ENCODE measurements at places on chromosomes 13 and 19. TPM values are rescaled to one million over a fixed set of nuclear protein-coding genes. Genes with fewer than 3 reads are reported as not detected.

GRCh38 chr13:82070416-82070815 is 1729.5 kb upstream of the SPRY2 start:
- DNase-seq = no peak

DNA sequence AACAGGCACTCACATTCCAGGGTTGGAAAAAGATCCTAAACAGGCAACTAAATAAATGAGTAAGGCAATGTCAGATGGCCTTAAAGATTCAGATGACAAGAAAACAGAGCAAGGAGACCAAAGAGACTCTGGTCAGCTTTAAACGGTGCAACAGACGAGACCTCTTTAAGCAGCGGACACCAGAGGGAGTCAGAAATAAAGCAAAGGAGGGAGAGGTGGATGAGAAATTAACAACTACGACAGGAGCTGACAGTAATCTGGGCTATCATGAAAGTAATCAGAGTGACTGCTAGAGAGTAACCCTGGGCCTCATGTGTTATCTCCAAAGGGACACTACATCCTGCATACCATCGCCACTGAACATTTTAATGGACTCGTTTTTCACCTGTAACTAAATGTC is 1.1 kb downstream of the ZNF550 start:
- no peak for DNase-seq

- DNase-seq = no peak
Observed at GRCh38 chr19:4556597-4557127, 2.8 kb downstream of the SEMA6B start.

GRCh38 chr13:30376426-30377311 is 45.6 kb upstream of the UBE2L5 start:
- DNase-seq = peak; percentile 43

DNA sequence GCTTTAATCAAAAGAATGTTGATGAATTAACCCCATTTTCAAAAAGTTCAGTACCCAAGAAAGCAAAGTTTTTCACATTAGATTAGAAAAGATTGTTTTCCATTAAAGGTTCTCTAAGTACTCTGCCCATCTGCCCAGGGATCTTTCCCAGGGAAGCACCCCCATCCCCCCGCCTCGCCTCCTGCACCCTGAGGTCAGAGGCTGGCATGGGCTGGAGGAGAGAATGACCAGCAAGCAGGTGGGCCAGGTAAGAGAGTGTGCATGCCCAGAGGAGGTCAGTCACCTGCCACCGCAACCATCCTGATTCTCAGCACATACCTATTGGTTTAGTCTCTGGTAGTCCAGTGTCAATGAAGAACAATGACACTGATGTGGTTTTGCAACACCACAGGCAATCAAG is 279.4 kb upstream of the ZNF507 start:
- DNase-seq = no peak

The FCER2 gene
- total RNA-seq = 52.7 TPM

DNA sequence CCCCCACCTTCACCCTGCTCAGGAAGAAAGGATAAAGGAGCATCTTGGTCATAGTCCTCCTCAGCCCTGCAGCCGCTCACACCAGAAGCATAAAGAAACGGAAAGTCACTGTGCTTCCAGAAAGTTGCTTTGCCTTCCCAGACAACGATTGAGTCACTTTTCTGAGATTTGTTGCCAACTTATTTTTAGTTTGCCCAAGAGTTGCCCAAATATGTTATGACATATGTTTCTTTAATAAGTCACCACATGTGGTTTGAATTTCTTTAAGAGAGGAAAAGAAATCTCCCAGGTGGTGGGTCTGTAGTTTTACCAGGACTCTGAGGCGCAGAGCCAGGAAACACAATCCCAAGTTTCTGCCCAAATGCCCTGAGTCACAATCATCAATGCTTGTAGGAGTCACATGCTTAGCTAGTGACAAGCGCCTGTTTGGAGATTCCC is 63.4 kb upstream of the LRCH1 start:
- DNase-seq = no peak

- DNase-seq = no peak
Observed at GRCh38 chr13:30339738-30340330, 32.5 kb upstream of the KATNAL1 start.

DNA sequence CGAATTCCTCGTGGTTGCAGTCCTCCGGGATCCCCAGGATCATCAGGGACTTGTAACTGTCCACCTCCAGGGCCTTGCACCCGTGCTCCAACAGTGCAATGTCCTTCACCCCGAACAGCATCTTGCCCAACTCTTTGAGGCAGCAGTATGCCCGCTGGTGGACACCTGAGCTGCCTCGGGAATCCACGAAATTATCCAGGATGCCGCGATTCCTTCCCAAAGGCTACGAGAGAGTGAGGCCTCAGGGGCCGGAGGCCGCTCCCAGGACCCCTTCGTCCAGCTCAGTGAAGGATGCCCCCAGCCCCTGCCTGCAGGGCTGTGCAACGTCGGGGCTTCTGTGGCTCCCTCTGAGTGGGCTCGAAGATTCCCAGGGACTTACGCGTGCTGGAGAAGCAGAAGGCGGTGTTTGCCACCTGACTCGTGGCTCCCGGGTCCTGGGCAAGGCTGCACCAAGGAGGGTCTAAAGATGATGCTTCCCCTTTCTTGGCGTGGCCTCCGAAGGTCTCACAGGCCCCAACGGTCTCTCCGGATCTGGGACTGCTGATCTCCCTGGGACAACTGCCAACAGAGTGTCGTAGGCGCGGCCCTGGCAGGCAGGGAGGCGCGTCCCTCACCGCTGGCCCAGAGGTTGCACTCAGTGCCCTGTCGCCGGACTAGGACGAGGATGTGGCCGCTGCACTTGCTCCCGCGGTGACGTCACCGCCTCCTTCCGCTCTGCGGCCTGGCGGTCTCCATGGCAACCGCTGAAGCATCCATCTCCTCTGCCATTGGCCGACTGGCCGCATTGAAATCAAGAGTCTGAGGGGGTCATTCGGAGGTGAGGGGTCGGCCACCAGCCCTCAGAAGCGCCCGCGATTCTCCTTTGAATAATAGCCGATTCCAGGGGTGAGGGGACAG is at the start of gene PNMA8C:
Gene PNMA8C (minus strand): TSS at position 698 of the 897 bp plus-strand sequence. CDS start 577 bp downstream, at position 121.
- peak; percentile 28 for DNase-seq

- no peak for DNase-seq
Observed at GRCh38 chr19:28425046-28425931, 787.7 kb downstream of the UQCRFS1 start.

The CYP2A7 gene
- not detected for total RNA-seq

GRCh38 chr19:36051236-36051635 is 2.8 kb downstream of the THAP8 start:
- no peak for DNase-seq

The PCDH8 gene
- not detected for total RNA-seq

DNA sequence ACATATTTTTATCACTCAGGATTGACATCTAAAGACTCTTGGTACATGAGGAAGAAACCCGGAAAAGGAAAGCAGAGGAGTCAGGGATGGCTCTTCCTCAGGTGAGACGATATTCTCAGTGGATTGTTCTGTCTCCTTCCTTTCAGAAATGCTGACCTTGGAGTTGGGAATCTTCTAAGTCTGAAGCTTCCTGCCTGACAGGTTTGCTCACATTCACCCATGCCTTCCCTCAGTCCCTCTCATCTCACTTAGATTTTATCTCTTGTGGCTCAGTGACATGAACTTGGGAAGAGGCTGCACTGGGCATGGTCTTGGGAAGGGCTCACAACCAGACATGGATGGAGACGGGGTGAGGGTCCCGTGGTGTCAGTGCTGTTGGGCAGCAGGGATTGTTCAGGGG is 6.7 kb downstream of the ZNF525 start:
- DNase-seq = no peak

DNA sequence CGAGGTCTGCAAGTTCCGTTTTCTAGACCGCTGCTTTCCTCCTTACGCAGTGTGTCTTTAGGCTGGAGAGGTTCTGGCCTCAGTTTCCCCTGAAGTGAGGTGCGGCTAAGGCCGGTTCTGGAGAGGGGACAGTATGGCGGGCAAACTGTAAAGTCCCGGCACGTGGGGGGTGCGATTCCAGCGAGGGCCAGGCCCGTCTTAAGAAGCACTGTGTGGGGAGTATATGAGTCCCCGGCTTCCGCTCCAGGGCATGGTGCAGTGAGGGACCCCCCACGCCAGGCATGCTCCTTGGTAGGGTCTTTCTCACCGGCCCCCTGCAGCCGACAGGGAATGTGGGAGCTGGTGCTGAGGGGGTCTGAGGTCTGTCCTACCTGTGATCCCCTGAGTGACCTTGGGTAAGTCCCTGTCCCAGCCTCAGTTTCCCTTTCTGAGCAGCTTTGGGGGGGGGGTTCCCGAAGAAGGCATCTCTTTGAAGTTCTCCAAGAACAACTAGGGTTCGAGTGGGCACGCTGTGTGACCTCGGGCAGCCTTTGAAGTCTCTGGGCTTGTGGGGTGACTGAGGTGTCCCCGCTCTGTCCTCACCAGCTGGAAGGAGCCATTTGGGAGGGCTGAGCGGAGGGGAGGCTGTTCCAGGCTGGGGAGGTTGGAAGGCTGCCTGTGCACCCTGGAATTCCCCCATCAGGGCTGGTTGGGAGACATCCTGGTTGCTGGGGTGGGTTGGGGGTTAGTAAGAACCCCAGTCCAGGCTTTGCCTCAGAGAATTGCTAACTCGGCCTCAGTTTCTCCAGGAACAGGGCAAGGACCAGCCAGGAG is 1.5 kb downstream of the NFIC start:
- no peak for DNase-seq

GRCh38 chr13:40074338-40074737 is 418.9 kb downstream of the COG6 start:
- DNase-seq = no peak

DNA sequence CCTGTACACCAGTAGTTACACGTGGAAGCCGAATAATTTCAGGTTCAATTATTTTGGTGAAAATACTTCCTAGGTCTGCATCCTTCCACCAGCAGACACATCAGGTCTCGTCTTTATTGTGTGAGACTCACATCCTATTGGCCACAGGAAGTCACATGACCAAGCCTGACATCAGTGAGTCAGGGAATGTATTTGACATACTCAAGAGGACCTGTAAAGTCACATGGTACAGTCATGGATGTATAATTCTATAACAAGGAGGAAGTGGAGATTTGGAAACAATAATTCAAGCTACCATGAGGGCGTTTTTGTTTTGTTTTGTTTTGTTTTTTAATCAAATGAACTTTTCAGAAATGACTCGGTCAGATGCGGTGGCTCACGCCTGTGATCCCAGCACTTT is 9.3 kb upstream of the HIF3A start:
- no peak for DNase-seq

The ZNF99 gene
- not detected for total RNA-seq

GRCh38 chr13:23652909-23653726 is 82.9 kb downstream of the TNFRSF19 start:
- DNase-seq = no peak

The CEACAM6 gene
- 0.26 TPM for total RNA-seq

GRCh38 chr19:41308450-41309179 is 1.4 kb upstream of the CCDC97 start:
- peak; percentile 96 for DNase-seq

DNA sequence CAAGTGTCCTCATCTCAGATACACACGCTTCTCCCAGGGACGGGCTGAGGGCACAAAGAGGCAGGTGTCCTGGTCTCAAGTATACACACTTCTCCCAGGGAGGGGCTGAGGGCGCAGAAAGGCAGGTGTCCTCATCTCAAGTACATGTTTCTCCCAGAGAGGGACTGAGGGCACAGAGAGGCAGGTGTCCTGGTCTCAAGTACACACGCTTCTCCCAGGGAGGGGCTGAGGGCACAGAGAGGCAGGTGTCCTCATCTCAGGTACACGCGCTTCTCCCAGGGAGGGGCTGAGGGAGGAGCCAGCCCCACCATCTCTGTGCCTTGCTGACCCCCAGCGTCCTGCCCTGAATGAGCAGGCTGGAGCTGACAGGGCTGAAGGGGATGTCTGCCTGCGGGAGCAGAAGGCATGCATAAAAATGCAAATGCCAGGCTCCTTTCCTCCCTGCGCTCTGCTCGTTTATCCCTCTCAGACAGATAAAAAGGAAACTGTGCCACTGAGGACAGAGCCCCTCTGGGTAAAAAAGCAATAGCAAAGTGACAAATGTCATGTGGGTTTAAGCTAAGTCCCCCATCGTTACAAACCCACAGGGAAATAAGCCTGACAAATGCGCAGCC is 96.1 kb upstream of the UQCRFS1 start:
- DNase-seq = no peak

DNA sequence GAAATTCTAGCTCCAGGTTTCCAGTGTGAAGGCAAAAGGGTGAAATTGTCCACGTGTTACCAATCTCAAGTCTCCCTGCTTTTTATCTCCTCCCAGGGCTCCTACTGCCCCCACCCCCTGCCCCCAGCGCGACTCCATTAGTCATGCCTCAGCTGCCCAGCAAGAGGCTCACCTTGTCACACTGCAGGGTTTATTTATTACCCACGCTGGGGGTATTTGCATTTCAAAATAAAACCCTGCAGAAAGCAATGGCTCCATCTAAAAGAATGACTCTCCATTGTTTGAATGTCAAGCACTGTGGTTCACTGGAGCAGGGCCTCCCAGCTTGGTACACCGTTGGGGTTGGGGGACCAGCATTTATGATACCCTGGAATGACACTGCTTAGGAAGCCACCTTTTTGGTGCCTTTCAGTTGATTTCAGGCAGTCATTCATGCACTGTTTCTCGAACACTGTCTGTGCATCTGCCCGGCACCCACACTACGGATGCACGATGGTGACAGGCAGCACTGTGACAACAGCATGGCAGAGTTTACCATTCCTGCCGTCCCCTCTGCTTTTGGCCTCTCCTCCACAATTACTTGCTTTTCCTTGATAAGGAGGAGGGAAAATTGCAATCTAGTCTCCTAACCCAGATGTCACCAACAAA is 9.9 kb upstream of the POP4 start:
- DNase-seq = no peak

DNA sequence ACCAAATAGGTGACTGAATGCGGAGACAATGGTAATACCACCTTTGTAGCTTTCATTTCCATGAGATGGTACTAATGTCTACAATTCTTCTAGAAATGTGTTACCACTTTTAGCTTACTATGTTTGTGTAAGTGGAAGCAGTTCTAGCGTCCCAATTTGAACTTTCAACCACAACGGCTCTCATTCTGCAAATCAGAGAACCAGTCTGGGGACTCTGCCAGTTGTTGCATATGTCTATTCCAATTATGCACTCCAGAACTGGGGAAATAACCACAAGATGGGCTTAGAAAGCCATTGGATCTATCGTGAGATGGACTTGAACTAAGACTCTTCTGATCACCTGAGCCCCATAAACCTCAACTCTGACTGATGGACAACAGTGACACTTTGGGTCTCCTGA is 862.3 kb downstream of the SLITRK1 start:
- DNase-seq = no peak

The MAP2K7 gene
- 43.3 TPM for total RNA-seq

The C13orf46 gene
- 1.1 TPM for total RNA-seq

DNA sequence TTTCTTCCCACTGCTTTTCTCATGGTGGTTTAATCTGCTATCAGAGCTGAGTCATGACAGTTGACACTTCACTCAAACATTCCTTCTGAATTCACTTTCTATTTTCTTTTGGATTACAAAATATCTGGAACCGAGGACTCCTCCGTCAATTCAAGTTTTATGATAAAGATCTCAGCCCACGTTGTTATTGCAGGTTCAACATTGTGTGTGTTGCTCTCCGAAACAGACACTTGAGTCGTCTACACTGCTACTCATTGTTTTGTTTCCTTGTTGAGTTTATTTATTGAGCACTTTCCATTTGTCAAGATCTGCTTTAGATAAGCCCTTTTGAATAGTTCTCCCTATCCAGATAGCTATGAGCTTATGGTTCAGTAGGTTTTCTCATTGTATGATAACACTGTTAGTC is 636.1 kb upstream of the GPC6 start:
- DNase-seq = no peak

The KIRREL2 gene
- 0.24 TPM for total RNA-seq
